Uterine smooth muscle cell (primary cell): ENCODE measurements at places on chromosomes 2 and 18. TPM values are rescaled to one million over a fixed set of nuclear protein-coding genes. Genes with fewer than 3 reads are reported as not detected.

The SERPINB10 gene
- total RNA-seq: 0.25 and 1.00 TPM in 2 replicates

The LCT gene
- under 0.01 TPM in 2 replicates for total RNA-seq

The GALNT3 gene
- 0.87 and 0.89 TPM in 2 replicates for total RNA-seq

The POTEC gene
- total RNA-seq: not detected in 2 replicates

The MROH2A gene
- not detected in 2 replicates for total RNA-seq

The MMADHC gene
- 159 and 194 TPM in 2 replicates for total RNA-seq

The ADAM17 gene
- total RNA-seq: 43.8 and 56.5 TPM in 2 replicates

The PAX8 gene
- total RNA-seq: 0.12 and 0.89 TPM in 2 replicates

The COBLL1 gene
- 9.1 and 14.5 TPM in 2 replicates for total RNA-seq

The CD8B2 gene
- total RNA-seq: not detected in 2 replicates

The GPR45 gene
- not detected in 2 replicates for total RNA-seq

The ALPP gene
- total RNA-seq: not detected in 2 replicates

The CCDC141 gene
- 0.11 TPM in 1 of 2 replicates, not detected in the other for total RNA-seq

The PID1 gene
- total RNA-seq: 5.3 and 5.7 TPM in 2 replicates

The LONRF2 gene
- total RNA-seq: 6.5 and 7.6 TPM in 2 replicates

The MAT2A gene
- 163 and 201 TPM in 2 replicates for total RNA-seq

The KIF5C gene
- total RNA-seq: 0.66 and 0.87 TPM in 2 replicates

The MAP2 gene
- 2.4 and 13.4 TPM in 2 replicates for total RNA-seq

The CNTNAP5 gene
- not detected in 2 replicates for total RNA-seq
